Fibroblast of lung (primary cell): ENCODE measurements at places on chromosomes 11 and 22.

DNA sequence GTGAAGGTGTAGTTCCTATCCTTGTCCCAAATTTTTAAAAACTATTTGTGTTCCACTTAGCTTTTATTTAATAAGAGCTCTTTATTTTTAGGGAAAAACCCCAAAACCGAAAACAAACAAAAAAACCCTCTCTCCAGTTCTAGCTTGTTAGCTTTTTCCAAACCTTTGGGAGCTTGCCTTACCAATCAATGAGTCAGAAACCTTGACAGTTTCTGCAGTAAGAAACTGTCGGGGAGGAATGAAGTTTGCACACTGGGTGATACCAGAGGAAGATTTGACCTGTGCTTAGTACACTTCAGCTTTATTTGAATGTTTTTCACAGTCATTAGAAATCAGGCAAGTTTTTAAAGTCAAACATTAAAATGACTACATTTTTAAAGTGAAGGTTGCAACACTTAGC lies 105.0 kb downstream of the FAT3 start:
- DNase-seq = peak; percentile 62

GRCh38 chr11:11499300-11499699 lies 122.5 kb downstream of the GALNT18 start:
- DNase-seq = no peak

DNA sequence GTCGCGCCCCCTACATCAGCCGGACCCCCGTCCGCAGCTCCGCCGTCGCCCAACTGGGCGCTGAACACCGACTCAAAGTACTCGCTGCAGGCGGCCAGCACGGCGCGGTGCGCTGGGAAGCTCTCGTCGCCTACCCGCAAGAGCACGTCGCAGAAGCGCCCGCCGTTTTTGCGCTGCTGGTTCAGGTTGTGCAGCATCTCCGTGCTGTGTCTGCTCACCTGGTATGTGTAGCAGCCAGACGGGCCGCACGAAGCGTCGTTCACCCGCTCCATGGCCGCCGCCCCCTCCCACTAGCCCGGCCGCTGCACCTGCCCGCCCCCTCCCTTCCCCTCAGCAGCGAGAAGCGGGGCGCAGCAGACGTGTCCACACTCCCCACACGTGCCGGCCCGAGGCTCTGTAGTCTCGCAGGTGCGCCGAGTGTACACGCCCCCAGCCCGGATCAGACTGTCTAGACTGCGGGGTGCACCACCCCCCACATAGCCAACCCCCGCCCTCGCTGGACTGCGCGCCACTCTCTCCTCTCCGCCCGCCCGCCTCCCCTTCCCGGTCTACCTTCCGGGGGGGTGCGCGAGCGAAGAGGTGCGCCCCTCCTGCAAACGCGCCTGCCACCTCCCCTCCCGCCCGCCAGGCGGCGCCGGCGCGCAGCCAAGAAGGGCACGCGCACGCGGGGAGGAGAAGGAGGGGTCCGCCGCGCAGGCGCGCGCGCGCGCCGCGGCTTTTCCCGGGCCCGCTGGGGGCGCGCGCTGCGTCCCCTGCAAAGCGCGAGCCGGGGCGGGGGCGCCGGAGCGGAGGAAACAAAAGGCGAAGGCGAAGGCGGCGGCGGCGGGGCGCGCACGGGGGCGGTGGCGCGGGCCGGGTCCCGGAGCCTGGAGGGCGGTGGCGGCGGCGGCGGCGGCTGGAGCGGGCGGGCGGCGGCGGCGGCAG lies 553 bp downstream of the PATZ1 start:
- peak; percentile 82 for DNase-seq

DNA sequence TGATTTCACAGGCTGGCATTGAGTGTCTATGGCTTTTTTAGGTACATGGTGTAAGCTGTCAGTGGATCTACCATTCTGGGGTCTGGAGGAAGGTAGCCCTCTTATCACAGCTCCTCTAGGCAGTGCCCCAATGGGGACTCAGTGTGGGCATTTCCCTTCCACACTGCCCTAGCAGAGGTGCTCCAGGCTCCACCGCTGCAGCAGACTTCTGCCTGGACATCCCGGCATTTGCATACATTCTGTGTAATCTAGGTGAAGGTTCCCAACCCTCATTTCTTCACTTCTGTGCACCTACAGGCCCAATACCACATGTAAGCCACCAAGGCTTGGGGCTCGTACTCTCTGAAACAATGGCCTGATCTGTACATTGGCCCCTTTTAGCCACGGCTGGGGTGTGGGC lies 78.3 kb downstream of the RNF169 start:
- DNase-seq = no peak

- no peak for DNase-seq
Observed at GRCh38 chr11:100612766-100613165, 74.3 kb upstream of the ARHGAP42 start.

DNA sequence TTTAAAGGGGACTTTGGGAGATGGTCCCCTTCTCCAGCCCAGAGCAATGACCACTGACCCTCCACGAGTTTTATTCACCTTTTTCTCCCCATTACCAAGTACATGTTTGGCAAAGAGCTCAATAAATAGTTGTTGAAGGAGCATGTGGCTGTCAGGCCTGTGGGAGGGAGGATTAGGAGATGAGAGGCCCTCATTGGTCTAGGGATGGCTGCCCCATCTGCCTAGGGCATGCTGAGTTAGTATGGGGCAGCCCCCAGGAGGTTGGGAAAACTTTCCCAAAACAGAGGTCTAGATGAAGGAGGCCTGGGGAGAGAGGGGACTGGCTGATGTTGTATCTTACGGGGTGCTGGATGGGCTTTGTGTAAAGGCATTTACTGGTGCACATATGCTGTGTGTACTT lies 10.6 kb downstream of the MAFF start:
- no peak for DNase-seq

DNA sequence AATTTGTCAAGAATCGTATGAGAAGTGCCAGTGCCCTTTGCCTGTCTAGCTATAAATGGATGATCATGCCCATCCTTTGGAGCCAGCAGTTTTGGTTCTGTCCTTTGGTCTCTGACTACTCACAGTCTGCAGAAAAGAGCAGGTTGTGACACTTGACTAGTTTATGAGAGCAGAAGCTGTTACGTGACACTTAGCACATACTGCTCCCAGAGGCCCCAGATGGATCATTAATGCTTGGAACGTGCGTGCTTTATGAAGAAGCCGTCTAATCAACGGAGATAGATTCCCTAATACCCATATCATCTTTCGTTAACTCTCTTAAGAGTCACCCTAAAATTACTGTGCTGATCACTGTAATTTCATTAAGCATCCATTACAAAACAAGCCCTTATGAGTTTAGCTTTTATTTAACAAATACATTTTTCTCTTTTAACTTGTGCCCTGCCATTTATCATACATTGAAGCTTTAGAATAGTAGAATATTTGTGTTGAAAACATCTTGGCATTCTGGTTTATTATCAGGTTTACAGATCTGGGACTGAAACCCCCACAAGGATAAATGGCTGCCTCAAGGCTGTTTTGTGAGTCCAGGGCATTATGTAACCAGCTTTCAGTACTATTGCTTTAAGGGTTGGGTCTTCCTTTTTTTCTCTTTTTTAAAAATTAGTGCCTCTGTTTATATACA lies 47.0 kb upstream of the ADORA2A start:
- no peak for DNase-seq

GRCh38 chr11:128451652-128452470 lies 135.5 kb downstream of the ETS1 start:
- peak; percentile 66 for DNase-seq

DNA sequence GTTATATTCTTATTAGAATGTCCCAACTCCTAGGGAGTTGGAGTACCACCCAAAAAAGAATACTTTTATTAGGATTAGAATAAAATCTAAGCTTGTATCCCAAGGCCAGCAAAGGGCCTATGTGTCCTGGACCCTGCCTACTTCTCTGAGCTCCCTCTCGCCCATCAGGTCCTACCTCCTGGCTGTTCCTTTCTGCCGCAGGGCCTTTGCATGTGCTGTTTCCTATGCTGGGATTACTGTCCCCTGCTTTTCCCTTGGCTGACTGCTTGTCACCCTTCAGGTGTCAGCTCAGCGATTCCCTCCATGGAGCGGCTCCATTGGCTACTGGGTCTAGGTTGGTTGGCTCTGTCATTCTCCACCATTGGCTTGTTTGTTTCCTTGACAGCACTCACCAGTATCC lies 13.4 kb downstream of the MYO7A start:
- no peak for DNase-seq

- peak; percentile 99 for DNase-seq
Observed at GRCh38 chr11:12693479-12694182, 19.4 kb downstream of the TEAD1 start.

DNA sequence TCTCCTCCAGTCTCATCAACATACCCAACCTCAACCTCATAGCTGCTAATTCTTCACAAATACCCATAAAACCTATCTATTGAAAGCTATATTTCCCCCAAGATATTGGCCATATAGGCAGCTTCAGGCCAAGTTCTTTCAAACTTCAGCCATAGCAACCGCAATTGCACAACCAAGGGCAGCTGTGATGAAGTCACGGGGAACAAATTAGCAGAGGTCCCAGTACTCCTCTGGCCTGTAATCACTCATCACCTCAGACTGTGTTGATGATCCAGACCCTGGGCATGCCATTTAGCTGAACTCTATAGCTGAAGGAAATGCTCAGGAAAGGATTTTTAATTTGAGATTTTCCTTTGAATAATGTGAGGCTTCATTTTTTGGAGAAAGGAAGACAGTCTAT lies 84.1 kb downstream of the SLC1A2 start:
- DNase-seq = peak; percentile 41

GRCh38 chr11:28674433-28675103 lies 566.4 kb downstream of the METTL15 start:
- DNase-seq = peak; percentile 68

- no peak for DNase-seq
Observed at GRCh38 chr11:102316346-102316904, 859 bp upstream of the BIRC3 start.

DNA sequence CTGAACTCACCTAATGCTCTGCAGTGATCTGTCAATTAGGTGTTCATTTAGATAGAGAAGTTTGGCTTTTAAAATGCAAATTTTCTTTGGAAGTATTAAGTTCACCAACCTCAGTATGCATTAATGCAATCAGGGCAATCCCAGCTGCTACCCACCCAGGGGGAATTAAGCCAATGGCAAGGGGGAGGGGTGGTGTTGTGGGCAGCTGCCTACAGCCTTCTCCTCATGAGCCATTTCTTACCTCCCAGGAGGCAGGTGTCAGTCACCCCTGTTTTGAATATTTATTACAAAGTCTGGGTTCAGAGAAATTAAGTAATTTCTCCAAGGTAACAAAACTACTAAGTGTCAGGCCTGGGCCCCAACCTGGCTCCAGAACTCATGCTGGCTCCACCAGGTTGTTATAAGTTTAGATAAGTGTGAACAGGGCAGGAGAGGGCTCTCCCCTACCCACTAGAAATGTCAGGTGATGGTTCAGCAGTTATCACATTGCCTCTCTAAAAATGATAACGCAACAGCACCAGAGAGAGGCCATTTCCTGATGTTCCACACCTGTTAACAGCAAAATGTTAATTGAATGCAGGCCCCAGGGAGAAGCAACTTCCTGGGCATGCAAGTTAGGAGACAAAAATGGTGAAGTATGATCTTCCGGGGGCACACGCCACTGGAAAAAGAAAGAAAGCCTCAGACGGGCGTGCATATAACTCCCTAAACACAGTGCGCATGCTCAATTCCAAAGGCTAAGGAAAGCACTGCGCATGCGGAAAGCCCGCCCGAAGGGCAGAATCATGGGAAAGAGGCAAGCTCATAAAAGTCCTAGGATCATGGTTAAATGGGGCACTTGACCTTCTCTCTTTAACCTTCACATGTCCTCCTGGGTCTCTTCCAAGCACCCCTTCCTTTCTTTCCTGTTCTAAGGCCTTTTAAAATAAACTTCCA lies 35.4 kb upstream of the GNAZ start:
- DNase-seq = no peak

GRCh38 chr11:72045849-72046248 lies 34.5 kb downstream of the NUMA1 start:
- DNase-seq = peak; percentile 86

- DNase-seq = no peak
Observed at GRCh38 chr22:42317008-42317407, 46.6 kb upstream of the TCF20 start.

DNA sequence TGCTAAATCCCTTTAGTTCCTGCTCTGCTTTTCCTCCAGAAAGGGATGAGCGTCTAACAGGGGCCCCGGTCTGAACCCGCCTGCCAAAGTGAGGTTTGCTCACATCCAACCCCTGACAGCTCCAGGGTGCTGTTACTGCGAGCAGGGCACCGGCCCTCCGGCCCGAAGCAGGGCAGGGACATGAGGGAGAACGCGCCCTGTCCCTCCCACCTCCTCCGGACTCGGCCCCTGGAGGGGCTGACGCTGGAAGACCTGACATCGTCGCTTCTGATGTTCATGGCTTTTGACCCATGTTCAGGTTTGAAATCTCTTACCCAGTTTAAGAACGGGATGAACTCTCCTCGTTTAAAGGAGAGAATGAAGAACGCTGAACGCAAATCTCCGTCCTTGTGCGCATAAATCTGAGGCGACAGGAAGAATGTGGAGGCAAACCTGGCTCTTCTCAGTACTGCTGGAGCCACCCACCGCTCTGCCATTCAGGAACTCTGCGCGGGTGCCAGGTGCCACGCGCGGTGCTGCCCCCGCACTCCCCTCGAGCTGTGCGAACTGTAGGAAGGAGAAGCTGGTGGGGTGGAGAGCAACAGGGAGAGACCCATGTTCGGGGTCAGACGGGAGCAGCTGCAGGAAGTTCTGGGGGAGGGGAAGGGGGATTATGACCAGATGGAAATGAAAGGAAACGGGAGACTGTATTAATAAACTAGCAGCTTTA lies 826 bp upstream of the EEF1G start:
- DNase-seq = peak; percentile 36
